ENCODE measurements at places on chromosomes 5 and 9.
A peak's percentile ranks its signal among the peaks of the same experiment; 100 is the strongest.

DNA sequence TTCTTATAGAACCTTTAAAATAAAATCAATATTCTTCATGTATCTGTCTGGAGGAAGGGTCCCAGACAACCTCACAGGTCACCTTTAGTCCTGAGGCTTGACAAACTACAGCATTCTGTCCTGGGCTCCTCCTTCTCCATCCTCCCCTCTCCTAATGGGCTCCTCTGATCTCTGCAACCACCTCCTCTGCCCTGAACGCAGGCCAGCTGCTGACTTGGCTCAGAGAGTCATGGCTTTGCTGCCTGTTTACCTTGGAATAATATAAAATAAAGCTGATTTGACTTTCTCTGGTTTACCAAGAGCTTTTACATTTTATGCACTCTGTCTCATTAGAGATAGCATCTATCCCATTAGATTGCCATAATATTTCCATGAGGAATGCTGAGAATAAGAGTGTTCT lies 159.4 kb downstream of the SEMA6A start:
- DNase-seq, result no peak

GRCh38 chr9:123251741-123252140 lies 16.6 kb downstream of the STRBP start:
- no peak for DNase-seq

DNA sequence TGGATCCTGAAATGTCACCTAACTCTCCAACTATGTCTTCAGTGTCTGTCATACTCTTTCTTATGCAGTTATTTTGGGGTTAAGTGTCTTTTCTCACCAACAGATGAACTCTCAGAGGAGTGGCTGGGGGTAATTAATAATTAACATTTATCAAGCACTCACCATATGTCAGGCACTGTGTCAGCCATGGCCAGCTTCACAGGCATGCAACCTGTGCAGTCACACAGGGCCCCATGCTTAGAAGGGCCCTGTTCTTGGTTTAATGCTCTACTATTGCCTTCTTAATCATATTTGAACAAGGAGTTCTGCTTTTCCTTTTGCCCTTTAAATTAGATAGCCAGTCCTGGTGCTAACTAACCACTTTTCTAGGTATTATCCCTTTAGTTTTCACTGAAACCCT lies 3.4 kb upstream of the GRPEL2 start:
- no peak for DNase-seq

- DNase-seq, result no peak
Measured at GRCh38 chr9:16246785-16247184, 623.7 kb downstream of the BNC2 start.

- no peak for DNase-seq
Measured at GRCh38 chr5:79756076-79756475, 66.4 kb downstream of the CMYA5 start.

DNA sequence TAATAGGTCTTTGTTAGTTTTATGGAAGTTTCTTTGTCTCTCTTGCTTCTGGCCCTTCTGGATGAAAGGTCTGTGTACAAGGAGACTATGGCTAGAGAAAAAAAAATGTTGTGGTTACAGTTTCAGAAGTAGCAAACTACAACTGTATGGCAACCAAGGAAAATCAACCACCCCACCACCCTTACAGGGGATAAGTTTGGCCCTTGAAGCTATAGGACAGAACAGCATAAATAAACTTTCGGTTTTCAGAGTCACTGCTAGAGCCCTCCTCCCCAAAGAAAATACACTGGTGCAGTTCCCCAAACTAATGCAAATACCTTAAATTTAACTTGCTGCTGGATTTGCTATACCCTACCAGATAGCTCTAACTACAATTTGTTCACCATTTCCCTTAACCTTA lies 1216.7 kb downstream of the EFNA5 start:
- no peak for DNase-seq

GRCh38 chr9:25241421-25241820 lies 436.8 kb downstream of the TUSC1 start:
- no peak for DNase-seq

DNA sequence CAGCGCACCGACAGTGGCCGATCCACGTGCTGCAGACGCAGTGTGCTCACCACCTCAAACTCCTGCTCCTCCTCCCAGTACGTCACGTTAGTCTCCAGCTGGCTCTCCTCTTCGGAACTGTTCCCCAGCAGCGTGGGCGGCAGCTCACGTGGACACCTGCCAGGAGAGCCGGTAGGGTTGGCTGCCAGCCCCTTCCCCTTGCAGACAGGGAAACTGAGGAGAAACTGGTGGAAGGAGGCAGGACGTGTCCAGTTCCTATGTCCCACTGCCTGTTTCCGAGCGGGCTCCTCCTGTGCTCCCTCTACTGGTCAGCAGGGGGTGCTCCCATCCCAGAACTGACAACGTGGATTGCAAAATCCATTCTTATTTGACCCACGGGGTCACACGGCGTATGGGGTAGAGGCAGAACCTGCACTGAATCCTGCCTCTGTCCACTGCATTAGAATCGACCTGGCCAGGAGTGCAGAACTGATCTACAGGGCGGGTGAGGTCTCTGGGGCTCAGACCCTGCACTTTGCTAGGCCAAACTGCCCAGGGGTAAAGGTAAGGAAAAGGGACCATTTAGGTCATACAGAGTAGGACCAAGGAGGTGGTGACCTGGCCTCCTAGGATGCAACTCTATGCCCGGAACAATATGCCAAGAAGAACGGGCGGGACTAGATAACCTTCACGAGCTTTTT lies 25.7 kb downstream of the PDGFRB start:
- peak; percentile 76 for DNase-seq

DNA sequence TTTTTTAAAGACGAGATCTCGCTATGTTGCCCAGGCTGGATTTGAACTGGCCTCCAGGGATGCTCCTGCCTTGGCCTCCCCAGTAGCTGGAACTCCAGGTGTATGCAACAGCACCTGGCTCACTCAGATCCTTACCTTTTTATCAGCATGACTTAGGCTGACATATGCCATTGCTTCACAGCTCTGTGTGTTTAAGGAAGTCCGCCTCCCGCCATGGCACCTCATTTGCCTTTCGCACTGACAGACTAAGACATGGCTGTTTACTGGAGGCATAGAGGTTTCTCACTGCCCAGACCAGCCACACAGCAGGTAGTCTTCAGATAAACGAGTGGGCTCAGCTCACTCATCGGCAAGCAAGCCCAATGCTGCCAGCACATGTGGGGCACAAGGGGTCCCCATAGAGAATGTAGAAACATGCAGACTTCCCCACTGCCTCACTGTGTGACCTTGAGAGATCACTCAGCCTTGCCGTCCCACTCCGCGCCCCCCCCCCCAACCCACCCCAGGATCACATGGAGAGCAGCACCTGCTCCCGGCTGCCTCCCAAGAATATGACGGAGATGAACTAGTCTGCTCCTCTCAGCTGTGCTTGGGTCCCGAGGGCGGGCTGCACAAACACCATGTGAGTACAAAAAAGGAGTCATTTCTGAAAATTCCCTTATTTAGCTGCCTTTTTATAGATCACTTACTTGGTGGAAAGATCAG lies 62.8 kb downstream of the DCP2 start:
- no peak for DNase-seq

DNA sequence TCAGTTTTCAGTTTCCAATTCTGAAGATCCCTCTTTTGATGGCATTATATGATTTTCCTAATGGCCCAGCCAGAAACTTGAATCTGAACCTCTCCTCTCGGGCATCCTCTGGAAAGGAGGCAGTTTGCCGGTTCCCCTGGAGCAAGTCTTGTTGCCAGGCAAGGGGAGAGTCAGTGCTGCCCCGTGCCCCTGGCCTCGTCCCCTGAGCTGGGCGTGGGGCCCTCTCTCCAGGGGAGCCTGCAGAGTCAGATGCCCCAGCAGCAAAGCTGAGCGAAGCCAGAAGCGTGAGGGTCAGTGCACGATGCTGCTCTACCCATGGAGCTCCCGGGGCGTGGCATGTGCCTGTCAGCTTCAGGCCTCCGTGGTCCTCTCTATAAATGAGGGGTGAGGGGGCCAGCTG lies 14.0 kb downstream of the OLFM1 start:
- DNase-seq, result no peak

GRCh38 chr5:156920861-156921431 lies 42.1 kb downstream of the TIMD4 start:
- no peak for DNase-seq

DNA sequence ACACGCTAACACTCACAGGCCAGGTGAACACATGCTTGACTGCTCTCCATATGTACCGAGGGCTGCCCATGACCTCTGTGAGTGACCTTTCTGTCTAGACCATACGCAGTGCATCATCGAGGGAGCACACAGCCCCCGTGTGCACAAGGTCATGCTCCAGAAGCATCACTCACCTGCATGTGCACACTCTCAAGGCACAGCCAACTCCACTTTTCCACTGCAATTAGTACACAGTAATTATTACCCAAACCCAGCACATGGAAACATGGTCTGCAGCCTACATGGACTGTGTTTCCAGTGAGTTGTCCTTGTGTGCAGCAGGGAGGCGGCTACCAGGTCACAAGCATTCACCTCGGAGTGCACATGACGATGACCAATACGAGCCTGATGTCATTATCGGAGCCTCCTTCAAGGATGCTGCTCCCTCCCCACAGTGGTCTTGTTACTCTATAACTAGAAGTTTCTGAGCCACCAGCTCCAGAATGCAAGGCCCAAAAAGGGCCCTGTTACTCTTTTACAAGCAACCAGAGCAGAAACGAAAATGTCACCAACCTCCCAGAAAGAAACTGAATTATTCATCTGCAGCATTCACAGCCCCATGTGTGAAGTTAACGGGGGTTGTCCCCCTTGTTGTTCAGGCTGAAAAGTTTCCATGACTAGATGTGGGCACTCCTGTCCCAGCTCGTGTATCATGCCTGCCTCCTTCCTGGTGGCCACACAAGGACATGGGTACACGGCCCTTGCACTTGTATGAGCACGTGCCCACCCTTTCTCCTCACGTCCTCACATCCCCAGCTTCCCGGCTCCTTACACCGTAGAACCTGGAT lies 31.2 kb downstream of the SEMA4D start:
- DNase-seq, result no peak

DNA sequence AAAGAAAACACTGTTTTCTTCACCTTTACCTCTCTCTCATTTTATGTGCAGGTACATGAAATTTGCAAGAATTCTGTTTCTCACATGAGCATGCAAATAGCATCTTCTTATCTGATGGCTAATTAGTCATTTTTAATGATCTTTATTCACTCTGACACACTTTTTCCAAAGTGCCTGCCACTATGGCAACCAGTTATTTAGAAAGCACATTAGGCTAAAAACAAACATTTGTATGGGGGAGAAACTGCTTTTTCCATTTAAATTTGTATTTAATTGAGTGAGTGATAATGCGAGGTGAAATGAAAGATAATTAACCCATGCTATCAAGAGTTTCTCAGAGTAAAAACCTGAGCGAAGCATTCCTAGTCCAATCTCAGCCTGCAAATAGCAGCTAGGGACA lies 365.0 kb downstream of the MAT2B start:
- no peak for DNase-seq

GRCh38 chr5:67170767-67171166 lies 25.8 kb downstream of the CD180 start:
- DNase-seq, result no peak

DNA sequence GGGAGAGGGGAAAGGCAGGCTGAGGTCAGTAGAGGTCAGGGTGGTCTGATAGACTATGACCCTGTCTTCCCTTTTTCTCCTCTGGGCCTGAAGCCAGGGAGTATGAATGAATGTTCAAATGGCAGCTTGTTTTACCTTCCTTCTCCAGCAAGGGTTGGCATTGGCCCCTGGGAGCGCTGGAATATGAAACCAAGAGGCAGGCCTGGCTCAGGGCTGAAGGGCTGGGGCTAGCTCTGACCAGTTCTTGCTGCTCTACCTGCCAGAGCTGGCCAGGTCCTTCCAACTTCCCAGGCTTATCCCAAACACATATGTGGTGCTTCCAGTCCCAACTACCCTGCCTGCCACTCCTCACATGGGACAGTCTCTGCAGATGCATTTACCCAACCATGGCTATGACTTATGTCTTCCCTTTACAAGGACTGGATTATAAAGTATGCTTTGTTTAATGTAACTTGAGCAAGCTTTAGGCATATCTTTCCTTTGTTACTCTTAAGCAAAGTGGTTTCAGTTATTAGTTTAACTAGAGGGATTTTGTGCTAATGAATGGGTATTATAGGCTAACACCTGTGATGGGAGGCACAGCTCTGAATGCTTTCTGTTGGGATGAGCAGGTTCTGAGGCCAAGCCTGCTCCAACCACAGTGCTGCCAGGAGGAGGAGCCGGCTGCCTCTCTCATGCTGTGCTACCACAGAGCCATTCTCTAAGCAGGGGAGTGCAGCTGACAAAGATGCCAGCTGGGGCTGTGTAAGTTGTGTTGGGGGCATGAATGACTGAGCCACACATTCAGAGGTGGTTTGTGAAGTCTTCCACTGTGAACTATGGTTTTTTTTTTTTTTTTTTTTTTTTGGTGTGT lies 6.1 kb downstream of the CCNI2 start:
- DNase-seq, result peak; percentile 8

GRCh38 chr9:111069183-111069582 lies 30.9 kb upstream of the LPAR1 start:
- DNase-seq, result no peak

- DNase-seq, result peak; percentile 5
Measured at GRCh38 chr5:168513861-168514428, 15.2 kb upstream of the FBLL1 start.

DNA sequence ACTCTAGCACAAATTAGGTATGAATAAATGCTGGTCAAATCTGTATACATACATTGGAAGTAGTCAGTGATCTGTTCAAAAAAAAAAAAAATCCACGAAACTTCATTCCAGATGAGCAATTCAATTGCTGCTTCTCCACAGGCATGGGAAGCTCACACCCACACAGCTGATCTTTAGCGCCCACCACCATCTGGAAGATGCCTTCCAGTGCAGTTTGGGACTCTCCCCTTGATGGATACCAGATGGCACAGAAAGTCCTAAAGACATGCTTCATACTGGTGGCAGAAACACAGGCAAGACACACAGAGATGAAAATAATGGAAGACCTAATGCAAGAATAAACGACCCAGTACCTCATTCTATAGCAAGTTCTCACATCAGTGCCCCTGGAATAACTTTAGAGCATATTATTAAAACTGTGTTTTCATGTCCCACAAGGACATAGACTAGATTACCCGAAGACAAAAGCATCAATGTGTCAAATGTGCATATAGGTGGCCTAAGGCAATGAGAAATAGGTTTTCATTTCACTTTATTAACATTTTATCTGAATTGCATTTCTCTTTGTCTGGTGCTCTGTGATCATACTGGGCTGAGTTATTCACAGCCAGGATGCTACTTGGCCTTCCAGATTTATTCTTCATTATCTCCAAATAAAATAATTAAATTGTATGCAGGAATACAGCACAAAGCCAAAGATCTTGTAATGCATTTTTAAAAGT lies 135.4 kb upstream of the TAS2R1 start:
- no peak for DNase-seq

- peak; percentile 78 for DNase-seq
Measured at GRCh38 chr5:89397096-89397495, 514.1 kb upstream of the MEF2C start.

All from OCI-M1 (cell line).